ENCODE measurements at places on chromosomes 2 and 18.

GRCh38 chr18:10792181-10792580 is 266.4 kb downstream of the NAPG start:
- DNase-seq = no peak

GRCh38 chr18:22344908-22345670 is 72.6 kb downstream of the CTAGE1 start:
- no peak for DNase-seq

DNA sequence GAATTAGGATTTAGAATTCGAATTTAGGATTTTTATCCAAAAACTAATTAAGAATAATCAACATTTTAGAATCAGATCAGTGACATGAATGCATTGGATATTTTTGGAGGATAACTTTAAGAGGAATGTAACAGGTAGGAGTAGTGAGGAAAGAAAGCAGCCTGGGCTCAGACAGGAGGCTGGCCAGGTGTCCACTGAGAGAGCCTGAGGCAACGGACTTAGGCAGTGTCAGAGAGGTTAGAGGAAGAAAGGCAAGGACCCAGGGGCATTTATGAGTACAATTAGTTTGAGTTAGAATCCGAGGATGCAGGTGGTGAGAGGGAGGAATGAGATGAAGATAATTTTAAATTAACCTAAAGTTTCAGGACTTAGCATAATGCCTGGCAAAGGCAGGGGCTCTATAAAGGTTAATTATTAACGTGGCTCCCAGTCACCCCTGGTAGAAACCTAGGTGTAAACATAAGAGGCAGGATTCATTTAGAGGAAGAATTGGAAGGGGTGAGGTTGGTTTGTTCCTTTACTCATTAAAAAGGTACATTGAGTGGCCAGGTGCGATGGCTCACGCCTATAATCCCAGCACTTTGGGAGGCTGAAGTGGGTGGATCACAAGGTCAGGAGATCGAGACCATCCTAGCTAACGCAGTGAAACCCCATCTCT is 507.1 kb downstream of the TMEM182 start:
- no peak for DNase-seq

DNA sequence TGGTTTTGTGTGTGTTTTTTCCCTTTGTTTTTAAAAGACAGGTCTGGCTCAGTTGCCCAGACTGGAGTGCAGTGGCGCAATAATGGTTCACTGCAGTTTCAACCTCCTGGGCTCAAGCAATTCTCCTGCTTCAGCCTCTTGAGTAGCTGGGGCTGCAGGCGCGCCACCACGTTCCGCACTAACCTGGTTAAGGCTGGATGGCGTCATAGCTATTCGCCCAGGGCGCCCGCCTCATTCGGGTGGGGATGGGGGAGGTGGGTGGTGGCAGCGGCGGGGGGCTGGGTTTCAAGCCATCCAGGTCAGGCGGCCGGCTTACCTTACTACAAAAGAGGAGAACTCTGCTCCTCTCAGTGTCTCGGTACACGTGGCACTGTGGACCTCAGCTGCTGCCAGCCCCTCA is 42.8 kb downstream of the EEF1B2 start:
- DNase-seq = no peak

- DNase-seq = no peak
Observed at GRCh38 chr2:4420032-4420431, 716.7 kb downstream of the DCDC2C start.

GRCh38 chr18:79223431-79223830 is 154.2 kb downstream of the ATP9B start:
- DNase-seq = no peak

GRCh38 chr2:19425419-19425818 is 67.0 kb upstream of the OSR1 start:
- DNase-seq = no peak

DNA sequence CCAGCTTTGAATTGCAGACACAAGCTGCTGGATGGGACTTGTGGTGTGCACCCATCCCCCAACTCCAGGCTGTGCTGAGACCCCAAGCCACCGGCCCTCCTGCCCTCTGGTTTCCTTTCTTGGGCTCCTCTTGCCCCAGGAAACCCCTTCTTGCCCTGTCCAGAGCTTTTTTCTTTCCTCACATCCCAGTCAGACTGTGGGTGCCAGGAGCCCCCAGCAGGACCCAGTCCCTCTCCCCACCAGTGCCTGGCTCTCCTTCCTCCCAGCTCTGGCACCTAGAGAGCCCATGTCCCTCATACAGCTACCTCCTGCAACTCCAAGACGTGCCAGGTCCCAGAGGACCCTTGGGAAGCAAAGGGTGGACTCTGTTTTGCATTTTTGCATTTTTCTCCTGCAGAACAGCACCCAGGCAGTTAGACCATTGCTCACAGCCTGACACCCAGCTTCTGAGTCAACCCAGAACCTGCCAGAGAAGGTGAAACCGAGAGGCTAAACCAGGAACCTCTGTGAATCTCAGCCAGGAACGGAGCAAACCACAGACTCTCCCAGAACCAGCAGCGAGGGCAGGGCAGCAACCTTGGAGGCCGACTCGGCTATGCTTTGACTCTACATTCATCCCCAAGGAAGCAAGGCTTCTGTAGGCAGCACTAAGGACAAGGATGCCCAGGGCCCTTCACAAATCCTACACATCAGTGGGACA is 221.1 kb downstream of the ANAPC1 start:
- DNase-seq = no peak

GRCh38 chr2:156615836-156616322 is 179.7 kb downstream of the GPD2 start:
- no peak for DNase-seq

DNA sequence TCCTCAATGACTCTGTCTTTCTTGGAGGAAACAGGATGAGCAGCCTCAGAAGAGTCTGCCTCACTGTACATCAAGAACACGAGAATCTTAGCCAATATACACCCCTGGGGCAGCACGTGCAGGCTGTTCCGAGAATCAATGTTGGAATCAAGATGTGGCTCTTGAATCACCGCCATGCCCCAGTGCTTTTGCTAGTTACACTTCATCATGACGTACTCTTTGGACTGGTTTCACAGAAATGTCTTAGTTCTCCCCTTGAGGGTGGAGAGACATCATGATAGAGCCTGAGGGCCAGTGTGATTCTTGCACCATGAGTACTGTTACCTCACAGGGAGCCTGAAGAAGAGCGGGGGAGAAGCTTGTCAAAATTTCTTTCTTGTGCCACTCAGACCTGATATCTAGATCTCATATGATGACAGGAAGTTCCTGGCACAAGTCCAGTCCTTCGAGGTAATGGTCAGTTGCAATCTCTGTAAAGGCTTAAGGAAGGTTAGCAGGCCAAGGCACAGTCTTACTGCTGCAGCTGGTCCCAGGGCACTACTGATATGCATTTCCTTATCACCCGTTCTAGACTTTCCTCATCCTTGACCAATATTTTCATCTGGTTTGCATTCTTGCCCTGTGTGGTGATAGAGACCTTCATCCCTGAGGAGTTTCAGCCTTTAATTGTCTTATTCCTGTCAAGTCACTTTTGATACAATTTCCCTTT is 28.2 kb upstream of the STAT4 start:
- no peak for DNase-seq

DNA sequence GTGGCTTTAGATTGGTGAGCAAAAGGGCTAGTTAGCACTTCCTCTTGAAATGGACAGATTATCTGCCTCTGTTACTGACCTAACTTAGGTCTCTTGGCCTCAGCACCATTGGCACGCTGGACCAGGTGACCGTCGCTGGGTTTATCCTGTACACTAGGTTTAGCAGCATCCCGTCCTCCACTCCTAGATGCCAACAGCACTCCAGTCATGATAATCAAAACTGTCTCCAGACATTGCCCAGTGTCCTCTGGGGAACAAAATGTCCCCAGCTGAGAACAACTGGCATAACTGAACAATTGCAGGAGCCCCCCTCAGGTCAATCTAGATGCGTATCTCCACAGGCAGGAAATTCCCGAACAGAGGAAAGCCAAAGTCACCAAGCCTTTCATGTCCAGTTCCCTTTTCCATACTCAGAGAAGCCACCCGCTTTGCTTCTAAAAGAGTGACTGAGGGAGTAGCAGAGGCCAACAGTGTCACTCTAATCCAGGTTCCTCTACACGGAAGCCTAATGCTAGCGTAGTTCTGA is 27.3 kb downstream of the E2F6 start:
- no peak for DNase-seq

- no peak for DNase-seq
Observed at GRCh38 chr18:28974504-28974903, 797.6 kb upstream of the CDH2 start.

- no peak for DNase-seq
Observed at GRCh38 chr2:134845028-134845427, 6.6 kb downstream of the ACMSD start.

Data from HEK293T (cell line).